Fibroblast of skin of back (primary cell): ENCODE measurements at places on chromosomes 6 and 20.

DNA sequence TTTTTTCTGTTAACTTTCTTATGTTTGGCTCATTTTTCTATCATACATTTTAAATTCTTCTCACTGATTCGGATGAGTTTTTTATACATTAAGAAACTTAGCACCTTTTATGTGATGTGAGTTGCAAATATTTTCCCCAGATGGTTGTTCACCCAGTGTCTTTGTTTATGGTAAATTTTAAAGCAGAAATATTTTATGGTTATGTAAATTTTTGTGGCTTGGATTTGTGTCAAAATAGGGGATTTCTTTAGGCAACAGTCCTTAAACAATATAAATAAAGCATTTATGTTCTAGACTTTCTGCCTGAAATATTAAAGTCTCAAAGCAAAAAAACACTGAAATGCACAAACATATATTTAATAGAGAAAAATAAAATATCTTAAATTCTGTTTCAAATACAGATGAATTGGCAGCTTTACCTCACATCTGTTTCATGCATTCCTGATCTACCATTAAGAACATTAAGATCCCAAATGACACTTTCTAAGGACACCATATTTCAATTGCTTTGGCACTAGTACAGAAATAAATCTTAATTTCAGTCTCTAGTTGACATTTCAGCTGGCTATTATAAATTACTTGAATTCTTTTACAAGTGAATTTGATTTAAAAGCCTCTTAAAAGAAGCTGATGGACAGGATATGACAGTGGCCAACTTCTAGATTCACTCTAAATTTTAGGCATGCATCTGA, 646.6 kb downstream of the HACE1 start:
- DNase-seq, result no peak

GRCh38 chr6:168741305-168741704, 300.3 kb downstream of the SMOC2 start:
- DNase-seq, result no peak

GRCh38 chr6:166713434-166714186, 86.6 kb upstream of the RPS6KA2 start:
- DNase-seq, result no peak

DNA sequence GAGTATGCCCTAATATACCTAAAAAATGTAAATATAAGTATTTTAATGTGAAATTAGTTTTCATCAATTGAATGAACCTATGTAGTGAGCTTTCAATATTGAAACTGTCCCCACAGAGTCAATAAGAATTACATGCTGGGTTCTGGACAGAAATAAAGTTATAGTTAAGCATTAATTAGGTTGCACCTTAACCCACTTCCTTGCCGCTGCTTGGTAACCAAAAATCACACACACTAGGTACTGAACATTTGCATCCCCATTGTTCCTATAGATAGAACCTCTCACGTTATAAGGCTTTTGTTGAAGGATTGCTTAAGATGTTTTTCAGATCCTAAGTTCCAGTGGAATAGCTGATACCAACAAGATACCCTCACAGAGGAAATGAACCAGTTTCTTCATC, 237.1 kb upstream of the OPRM1 start:
- DNase-seq, result no peak

GRCh38 chr6:40417031-40417430, 170.1 kb downstream of the LRFN2 start:
- no peak for DNase-seq

GRCh38 chr20:63700199-63701050, 4.0 kb downstream of the TNFRSF6B start:
- DNase-seq, result no peak

DNA sequence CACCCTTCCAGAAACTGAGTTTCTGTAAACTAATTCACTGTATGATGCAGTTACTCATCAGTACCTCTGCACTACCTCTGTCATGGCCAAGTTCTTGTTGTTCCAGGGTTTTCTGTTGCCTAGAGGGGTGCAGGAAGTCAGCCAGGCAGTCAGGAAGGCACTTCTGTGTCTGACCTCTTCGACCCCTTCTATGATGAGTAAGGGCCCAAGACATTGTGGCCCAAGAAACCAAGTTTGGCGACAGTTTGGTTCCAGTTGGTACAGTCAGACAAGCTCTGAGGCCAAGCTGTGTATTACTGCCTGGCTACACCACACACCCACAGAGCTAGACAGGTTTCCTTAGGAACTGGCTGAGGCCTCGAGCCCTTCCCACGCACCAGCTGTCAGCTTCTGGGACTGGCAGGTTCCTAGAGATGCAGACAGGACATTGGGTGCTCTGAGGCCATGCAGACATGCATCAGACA, 41.2 kb downstream of the TRAF3IP2 start:
- DNase-seq, result peak; percentile 56

- DNase-seq, result peak; percentile 29
Measured at GRCh38 chr6:83696674-83697073, 12.2 kb downstream of the SNAP91 start.

DNA sequence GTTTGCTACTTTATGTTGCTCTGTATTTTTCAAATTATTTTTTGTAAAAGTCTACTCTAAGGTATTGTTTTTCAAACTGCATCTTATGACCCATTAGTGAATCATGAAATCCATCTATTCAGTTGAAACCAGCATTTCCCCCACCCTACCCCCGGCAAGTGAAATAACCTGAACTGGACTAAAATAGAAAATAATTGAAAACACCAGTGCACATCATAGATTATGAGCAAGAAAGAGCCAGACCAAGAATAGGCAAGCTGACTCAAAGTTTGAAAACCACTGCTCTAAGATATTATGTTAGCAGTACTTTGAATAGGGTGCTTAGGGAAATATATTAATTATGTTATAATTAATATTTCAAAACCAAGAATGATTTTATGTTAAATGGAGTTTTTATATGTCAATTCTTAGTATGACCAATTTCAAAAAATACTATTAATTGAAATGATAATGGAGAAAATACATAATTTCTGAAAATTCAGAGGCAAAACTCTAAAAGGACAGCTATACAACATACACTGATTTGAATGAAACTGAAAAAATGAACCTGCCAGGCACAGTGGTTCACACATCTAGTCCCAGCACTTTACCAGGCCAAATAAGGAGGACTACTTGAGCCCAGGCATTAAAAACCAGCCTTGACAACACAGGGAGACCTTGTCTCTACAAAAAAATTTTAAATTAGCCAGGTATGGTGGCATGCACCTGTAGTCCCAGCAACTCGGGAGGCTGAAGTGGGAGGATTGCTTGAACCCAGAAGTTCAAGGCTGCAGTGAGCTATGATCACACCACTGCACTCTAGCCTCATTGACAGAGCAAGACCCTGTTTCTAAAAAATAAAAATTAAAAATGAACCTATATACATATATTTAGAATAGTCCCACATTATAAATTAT, 112.0 kb downstream of the CDK19 start:
- no peak for DNase-seq

GRCh38 chr6:39599341-39599740, 125.9 kb downstream of the KIF6 start:
- DNase-seq, result peak; percentile 41

DNA sequence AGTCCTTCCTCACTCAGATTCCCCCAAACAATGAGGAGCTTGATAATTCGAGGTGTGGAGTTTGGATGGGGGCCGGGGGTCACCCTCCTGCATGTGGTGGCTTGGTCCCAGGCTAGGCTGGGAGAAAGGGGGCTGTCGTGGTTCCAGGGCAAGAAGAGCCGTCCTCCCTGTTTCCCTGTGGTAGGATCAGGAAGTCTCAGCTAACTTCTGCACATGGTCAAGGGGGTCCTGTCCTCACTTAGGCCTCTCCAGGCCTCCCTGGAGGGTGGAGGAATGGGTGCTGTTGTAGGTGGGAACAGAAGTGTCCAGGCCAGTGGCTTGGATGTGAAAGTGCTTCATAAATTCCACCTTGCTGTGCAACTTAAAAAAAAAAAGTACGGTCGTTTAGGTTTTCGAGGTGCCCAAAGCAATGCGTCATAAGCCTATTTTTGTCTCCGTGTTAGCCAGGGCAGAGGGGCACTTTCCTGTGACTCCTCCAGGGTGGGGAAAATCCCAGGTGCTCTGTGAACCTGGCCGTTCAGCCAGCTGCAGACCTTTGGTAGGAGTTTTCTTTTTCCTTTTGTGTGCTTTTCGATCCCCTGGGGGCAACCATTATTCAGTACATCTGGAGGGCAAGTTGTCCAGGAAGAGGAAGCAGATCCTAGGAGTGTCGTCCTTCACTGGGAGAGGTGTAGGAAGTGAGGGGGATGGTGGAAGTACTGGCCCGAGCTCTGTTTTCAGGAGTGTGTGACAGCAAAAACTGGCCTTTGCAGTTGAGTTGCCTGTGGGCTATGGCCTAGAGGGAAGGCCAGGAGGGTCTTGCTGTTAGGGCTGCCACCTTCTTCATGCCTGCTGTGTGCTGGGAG, 9.6 kb downstream of the IGF2R start:
- DNase-seq, result no peak

DNA sequence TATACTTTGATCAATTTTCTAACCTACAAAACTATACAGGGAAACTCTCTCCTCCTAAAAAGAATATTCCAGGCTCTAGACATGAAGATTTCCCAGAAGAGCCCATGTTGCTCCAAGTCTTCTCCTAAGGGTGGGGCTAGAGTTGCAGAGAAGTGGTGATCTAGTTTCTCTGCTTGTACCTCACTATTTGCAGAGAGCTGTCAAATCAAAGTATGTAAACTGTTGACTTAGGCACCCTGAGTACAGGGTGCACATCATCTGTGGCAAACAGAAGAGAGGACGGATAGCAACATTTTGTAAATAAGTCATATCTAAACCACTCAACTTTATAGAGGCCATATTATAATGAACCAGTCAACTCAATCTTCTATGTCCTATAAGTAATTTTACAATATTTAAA, 250.1 kb downstream of the KHDRBS2 start:
- no peak for DNase-seq

DNA sequence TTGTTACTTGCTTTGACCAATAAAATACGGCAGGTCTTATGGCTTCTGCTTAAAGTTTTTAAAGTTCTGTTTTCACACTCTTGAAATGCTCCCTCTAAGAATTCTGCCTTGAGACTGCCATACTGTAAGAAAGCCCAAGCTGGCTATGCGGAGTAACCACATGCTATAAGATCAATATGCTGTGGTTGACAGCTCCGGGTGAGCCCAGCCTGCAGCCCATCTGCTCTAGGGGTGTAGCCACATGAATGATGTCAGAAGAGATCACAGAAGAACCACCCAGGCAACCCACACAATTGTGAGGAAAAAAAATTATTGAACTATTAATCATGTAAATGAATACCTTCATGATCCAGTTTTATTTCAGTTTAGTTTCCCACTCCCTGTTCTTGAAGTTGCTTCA, 26.1 kb upstream of the SH3BGRL2 start:
- DNase-seq, result peak; percentile 24

- DNase-seq, result no peak
Measured at GRCh38 chr6:144749263-144749662, 464.1 kb downstream of the UTRN start.

DNA sequence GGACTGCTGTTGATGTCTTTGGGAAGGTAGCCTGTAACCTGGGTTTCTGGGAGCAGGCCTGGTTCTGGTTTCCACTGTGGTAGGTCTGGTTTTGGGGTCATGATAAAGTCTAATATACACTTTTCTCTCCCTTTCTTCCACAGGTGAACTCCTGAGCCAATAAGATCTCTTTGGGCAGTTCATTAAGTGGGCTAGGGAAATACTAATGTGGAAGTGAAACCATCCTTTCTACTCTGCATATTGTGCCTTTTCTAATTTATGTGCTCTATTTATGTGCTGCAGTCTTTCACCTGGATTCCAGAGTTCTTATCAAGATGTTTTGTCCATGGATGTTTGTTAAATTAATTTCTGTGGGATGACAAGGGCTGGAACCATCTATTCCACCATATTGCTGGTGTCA, 165.7 kb upstream of the PTPRK start:
- DNase-seq, result no peak
